Activated CD4-positive, alpha-beta T cell treated with anti-CD3 and anti-CD28 coated beads, Interleukin-2, amount 10 ng/mL, durations not matched to agents 7 days and 5 days (primary cell): ENCODE measurements at places on chromosomes 4 and X. TPM values are rescaled to one million over a fixed set of nuclear protein-coding genes. Genes with fewer than 3 reads are reported as not detected.

GRCh38 chr4:120964596-120964995 lies 42.1 kb upstream of the PRDM5 start:
- DNase-seq: no peak

GRCh38 chr4:113007151-113007550 lies 42.3 kb upstream of the ANK2 start:
- no peak for DNase-seq

Gene ADH7
- total RNA-seq: not detected

Gene SERTM2
- not detected for total RNA-seq
